ENCODE measurements at places on chromosomes 2 and 18.
A peak's percentile ranks its signal among the peaks of the same experiment; 100 is the strongest.

- no peaks in the 10 kb centered on the region for H3K36me3 ChIP-seq
- H3K4me1 ChIP-seq: no peaks in the 10 kb centered on the region
- no peak for DNase-seq
- no peak overlapping the region for H3K4me3 ChIP-seq
Measured at GRCh38 chr18:69380324-69380723, 20.4 kb upstream of the DOK6 start.

DNA sequence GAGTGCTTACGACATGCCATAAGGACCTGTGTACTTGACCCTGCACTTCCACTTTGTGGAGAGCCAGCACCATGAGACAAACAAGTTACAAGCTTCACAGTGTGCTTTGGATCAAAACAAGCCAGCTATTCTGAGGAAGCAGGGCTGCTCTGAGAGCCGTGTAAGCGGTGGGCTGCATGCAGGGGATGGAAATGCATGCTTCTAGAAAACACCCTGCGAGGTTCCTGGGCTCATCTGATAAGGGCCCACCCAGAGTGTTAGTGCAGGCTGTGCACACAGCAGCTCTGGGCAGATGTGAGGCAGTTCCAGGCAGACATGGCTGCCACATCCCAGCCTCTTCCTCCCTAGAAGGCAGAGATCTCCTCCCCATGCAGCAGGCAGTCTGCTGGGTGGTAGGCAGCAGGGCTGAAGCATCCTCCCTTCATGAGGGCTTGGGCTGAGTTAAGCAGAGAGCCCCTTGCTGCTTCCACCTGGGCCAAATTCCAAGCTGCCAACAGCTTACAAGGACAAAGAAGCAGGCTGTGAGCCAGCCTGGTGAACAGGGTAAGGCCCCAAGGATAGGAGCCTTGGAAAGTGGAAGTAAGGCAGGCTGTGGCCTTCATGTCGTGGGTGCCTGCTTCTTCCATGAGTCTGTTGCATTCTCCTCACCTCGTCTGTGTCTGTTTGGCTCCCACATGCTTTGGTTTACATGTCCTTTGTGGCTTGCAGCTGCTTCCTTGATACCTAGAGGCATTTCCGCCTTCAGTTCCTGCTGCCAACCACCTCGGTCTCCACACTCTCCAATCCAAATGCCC is 7.7 kb downstream of the PSD4 start:
- H3K27ac ChIP-seq: peak overlapping the region; percentile 87
- H3K27me3 ChIP-seq: no peaks in the 10 kb centered on the region
- DNase-seq: no peak
- H3K4me1 ChIP-seq: peaks cover 93% of the 10 kb centered on the region
- H3K36me3 ChIP-seq: peaks cover 69% of the 10 kb centered on the region
- H3K4me3 ChIP-seq: peak overlapping the region; percentile 89

- no peak overlapping the region for H3K27ac ChIP-seq
- no peaks in the 10 kb centered on the region for H3K27me3 ChIP-seq
- H3K4me3 ChIP-seq: no peak overlapping the region
- peaks cover 18% of the 10 kb centered on the region for H3K4me1 ChIP-seq
- no peaks in the 10 kb centered on the region for H3K36me3 ChIP-seq
Measured at GRCh38 chr2:160512491-160512890, 18.9 kb upstream of the RBMS1 start.

- no peaks in the 10 kb centered on the region for H3K36me3 ChIP-seq
- H3K4me3 ChIP-seq: no peak overlapping the region
- peaks cover 2% of the 10 kb centered on the region for H3K27me3 ChIP-seq
- no peaks in the 10 kb centered on the region for H3K4me1 ChIP-seq
- no peak for DNase-seq
Measured at GRCh38 chr2:133859578-133859977, 291.3 kb upstream of the NCKAP5 start.

- H3K27ac ChIP-seq: no peak overlapping the region
- no peaks in the 10 kb centered on the region for H3K36me3 ChIP-seq
- DNase-seq: no peak
- H3K4me3 ChIP-seq: no peak overlapping the region
- no peaks in the 10 kb centered on the region for H3K27me3 ChIP-seq
- H3K4me1 ChIP-seq: peaks cover 28% of the 10 kb centered on the region
Measured at GRCh38 chr2:170341684-170342623, 164.0 kb downstream of the MYO3B start.

GRCh38 chr2:20040489-20041172 is 10.8 kb downstream of the LAPTM4A start:
- no peak for DNase-seq
- H3K4me1 ChIP-seq: peaks cover 7% of the 10 kb centered on the region

DNA sequence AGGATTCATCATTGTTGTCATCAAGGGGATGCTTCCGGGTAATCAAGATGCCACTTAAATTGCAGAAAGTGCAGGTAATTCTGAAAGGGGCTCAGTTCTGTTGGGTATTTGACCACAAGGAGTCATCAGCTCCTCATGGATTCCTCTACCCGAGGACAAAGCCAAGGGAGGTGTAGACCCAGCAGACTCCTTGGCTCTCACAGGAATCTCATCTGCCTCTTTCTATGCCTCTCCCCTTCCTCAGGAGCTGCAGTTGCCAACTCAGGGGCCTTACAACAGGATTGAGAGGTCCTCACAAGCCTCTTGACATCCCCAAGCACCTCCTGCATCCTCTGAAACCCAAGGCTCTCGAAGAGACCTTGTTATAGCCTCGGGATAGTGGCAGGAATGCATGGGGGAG is 44.0 kb downstream of the ITGB6 start:
- no peaks in the 10 kb centered on the region for H3K4me1 ChIP-seq
- no peak overlapping the region for H3K4me3 ChIP-seq
- no peaks in the 10 kb centered on the region for H3K36me3 ChIP-seq
- no peak overlapping the region for H3K27ac ChIP-seq
- peaks cover 18% of the 10 kb centered on the region for H3K27me3 ChIP-seq
- no peak for DNase-seq

GRCh38 chr2:85215448-85216401 is 82.5 kb downstream of the TCF7L1 start:
- DNase-seq: no peak
- H3K4me1 ChIP-seq: peaks cover 9% of the 10 kb centered on the region
- peaks cover 53% of the 10 kb centered on the region for H3K27me3 ChIP-seq
- no peaks in the 10 kb centered on the region for H3K36me3 ChIP-seq

- no peaks in the 10 kb centered on the region for H3K27me3 ChIP-seq
- peak overlapping the region; percentile 94 for H3K27ac ChIP-seq
- peak; percentile 62 for DNase-seq
- H3K4me3 ChIP-seq: peak overlapping the region; percentile 33
Measured at GRCh38 chr2:98478907-98479306, 34.2 kb downstream of the INPP4A start.

- no peaks in the 10 kb centered on the region for H3K36me3 ChIP-seq
- no peaks in the 10 kb centered on the region for H3K4me1 ChIP-seq
- no peak for DNase-seq
- H3K27me3 ChIP-seq: no peaks in the 10 kb centered on the region
- H3K27ac ChIP-seq: no peak overlapping the region
- H3K4me3 ChIP-seq: no peak overlapping the region
Measured at GRCh38 chr2:79670198-79670597, 157.3 kb downstream of the CTNNA2 start.

DNA sequence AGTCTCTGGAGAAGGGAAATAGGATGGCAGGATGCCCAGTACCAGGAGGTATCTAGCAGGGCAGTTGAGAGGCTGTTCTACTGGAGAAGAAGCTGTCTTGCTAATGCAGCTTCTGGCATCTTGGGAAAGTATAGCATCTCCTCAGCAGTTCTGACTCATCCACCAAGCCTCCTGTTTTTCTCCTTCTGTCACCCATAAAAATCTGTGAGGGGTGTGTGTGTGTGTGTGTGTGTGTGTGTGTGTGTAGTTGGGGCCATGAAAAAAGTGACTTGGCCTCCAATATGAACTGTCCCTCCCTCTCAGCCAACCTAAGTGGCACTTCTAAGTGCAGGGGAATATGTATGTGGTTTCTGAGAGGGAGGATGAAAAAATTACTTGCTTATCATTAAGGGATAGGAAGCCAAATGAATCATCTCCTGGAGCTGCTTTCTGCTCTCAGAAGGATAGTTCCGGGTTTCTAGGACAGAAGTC is 83.9 kb downstream of the CBLN2 start:
- DNase-seq: no peak
- H3K27ac ChIP-seq: no peak overlapping the region
- no peaks in the 10 kb centered on the region for H3K4me1 ChIP-seq
- H3K4me3 ChIP-seq: no peak overlapping the region
- no peaks in the 10 kb centered on the region for H3K36me3 ChIP-seq

DNA sequence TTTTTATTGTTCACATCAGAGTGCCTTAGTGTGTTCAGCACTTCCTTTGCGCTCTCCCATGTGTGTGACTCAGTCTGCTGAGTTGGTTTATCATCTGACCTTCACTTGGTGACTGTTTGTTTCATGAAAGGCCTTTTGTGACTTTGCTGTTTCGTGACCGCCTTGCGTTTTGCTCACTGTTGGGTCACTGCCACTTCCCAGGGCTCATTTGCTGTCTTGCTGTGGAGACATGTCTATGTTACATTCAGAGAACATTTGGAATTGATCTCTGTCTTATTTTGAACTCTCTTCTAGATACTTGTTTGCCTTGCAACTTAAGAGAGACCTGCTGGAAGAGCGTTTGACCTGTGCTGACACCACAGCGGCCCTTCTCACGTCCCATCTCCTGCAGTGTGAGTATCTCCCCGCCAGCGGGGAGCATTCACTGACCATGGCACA is 54.7 kb downstream of the FARP2 start:
- H3K27ac ChIP-seq: no peak overlapping the region
- H3K4me3 ChIP-seq: no peak overlapping the region
- DNase-seq: no peak
- peaks cover 2% of the 10 kb centered on the region for H3K36me3 ChIP-seq
- no peaks in the 10 kb centered on the region for H3K4me1 ChIP-seq

- H3K36me3 ChIP-seq: no peaks in the 10 kb centered on the region
- peaks cover 20% of the 10 kb centered on the region for H3K4me1 ChIP-seq
- no peak overlapping the region for H3K4me3 ChIP-seq
- H3K27me3 ChIP-seq: no peaks in the 10 kb centered on the region
Measured at GRCh38 chr2:105377871-105378270, 21.0 kb downstream of the FHL2 start.

GRCh38 chr18:48154828-48155227 is 224.4 kb upstream of the SMAD2 start:
- no peaks in the 10 kb centered on the region for H3K36me3 ChIP-seq
- H3K4me3 ChIP-seq: no peak overlapping the region
- no peak overlapping the region for H3K27ac ChIP-seq

GRCh38 chr2:190891889-190892288 is 11.3 kb downstream of the GLS start:
- peaks cover 49% of the 10 kb centered on the region for H3K36me3 ChIP-seq
- no peak overlapping the region for H3K27ac ChIP-seq
- H3K4me3 ChIP-seq: no peak overlapping the region
- no peak for DNase-seq
- no peaks in the 10 kb centered on the region for H3K27me3 ChIP-seq

GRCh38 chr2:232870766-232871371 is 805 bp downstream of the SNORC start:
- peak; percentile 31 for DNase-seq
- no peak overlapping the region for H3K4me3 ChIP-seq
- no peak overlapping the region for H3K27ac ChIP-seq
- no peaks in the 10 kb centered on the region for H3K36me3 ChIP-seq
- H3K27me3 ChIP-seq: peaks cover 8% of the 10 kb centered on the region
- H3K4me1 ChIP-seq: peaks cover 3% of the 10 kb centered on the region

DNA sequence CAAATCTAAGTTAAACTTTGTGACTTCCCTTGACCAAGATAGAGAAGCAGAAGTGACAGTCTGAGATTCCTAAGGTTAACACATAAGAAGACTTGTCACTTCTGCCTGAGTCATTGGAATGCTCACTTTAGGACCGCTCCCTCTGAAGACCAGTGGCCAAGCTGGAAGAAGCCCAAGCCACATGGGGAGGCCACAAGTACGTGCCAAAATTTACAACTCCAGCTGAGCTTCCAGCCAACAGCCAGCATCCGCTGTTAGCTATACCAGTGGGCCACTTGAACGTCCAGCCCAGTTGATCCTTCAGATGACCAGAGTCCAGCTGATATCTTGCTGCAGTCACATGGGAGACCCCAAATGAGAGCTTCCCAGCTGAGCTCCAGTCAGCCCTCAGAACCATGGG is 18.1 kb upstream of the ANTXR1 start:
- no peak overlapping the region for H3K27ac ChIP-seq

DNA sequence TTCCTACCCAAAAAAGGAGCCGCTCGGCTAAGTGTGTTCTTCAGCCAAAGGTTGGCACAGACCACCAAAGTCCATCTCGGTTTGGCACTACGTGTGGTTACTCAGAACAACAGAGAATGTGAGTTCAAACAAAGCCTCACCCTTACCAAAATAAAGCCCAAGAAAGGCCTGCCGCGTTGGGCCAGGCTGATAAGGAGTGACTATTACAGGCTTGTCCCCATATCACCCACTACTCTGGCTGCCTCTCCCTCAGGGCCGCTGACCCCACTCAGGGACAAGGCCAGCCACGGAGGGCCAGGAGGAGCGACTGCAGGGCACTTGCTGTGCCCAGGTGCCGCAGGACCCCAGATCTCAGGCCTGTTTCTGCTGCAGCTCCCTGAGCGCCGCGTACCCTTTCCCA is 13.8 kb downstream of the HS1BP3 start:
- H3K4me3 ChIP-seq: no peak overlapping the region
- no peaks in the 10 kb centered on the region for H3K27me3 ChIP-seq
- peaks cover 8% of the 10 kb centered on the region for H3K4me1 ChIP-seq
- no peaks in the 10 kb centered on the region for H3K36me3 ChIP-seq

DNA sequence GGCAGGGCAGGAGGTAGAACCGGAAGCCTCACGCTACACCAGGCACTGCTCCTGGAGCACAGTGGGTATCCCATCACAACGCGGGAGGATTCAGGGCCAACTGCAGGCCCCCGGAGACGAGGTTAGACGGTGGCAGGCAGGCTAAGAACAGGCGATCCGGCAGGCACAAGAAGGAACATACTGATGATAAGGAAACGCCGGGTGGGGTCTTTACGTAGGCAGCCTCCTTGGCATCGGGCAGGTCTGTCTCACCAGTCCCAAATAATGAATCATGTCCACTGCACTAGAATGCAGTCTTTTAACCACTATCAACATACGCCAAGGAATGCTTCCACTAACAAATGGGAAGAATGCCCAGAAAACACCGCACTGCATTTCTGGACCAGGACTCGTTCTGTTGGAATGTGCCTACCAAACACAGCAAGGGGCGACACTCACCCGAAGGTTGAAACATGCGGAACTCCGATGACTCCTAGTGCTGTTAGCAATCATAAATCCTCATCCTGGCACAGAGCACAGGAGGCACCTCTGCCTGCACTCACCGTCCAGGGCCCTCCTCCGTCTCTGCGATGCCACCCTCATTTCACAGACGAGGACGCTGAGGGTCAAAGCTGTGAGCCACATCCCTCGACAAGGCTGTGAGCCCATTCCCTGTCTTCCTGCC is 35.2 kb downstream of the ZNF516 start:
- no peak overlapping the region for H3K27ac ChIP-seq
- H3K4me3 ChIP-seq: no peak overlapping the region
- no peak for DNase-seq
- H3K4me1 ChIP-seq: no peaks in the 10 kb centered on the region
- no peaks in the 10 kb centered on the region for H3K36me3 ChIP-seq

- H3K27ac ChIP-seq: no peak overlapping the region
- no peaks in the 10 kb centered on the region for H3K4me1 ChIP-seq
- no peaks in the 10 kb centered on the region for H3K36me3 ChIP-seq
- no peak for DNase-seq
- H3K4me3 ChIP-seq: no peak overlapping the region
- no peaks in the 10 kb centered on the region for H3K27me3 ChIP-seq
Measured at GRCh38 chr2:235347691-235348090, 146.2 kb upstream of the AGAP1 start.

- H3K4me1 ChIP-seq: no peaks in the 10 kb centered on the region
- H3K27ac ChIP-seq: no peak overlapping the region
- H3K36me3 ChIP-seq: no peaks in the 10 kb centered on the region
- H3K27me3 ChIP-seq: no peaks in the 10 kb centered on the region
- H3K4me3 ChIP-seq: no peak overlapping the region
- DNase-seq: no peak
Measured at GRCh38 chr2:193250389-193250788, 1055.7 kb upstream of the TMEFF2 start.

- H3K27me3 ChIP-seq: peaks cover 58% of the 10 kb centered on the region
- peaks cover 55% of the 10 kb centered on the region for H3K4me1 ChIP-seq
- peak overlapping the region; percentile 33 for H3K27ac ChIP-seq
Measured at GRCh38 chr18:62325806-62326645, 916 bp downstream of the TNFRSF11A start.

All from activated CD8-positive, alpha-beta memory T cell treated with anti-CD3 and anti-CD28 coated beads, Interleukin-2, amount 10 ng/mL, durations not matched to agents 7 days and 5 days (primary cell).